ENCODE measurements at places on chromosomes 13 and 19.

GRCh38 chr19:23587546-23587945 lies 99.5 kb downstream of the ZNF675 start:
- DNase-seq, result no peak

- DNase-seq, result no peak
Measured at GRCh38 chr13:111626371-111627305, 306.2 kb downstream of the TEX29 start.

GRCh38 chr19:16470911-16471811 lies 609 bp downstream of the EPS15L1 start:
- peak; percentile 38 for DNase-seq

GRCh38 chr13:53782488-53782961 lies 753.9 kb downstream of the OLFM4 start:
- DNase-seq, result peak; percentile 63

DNA sequence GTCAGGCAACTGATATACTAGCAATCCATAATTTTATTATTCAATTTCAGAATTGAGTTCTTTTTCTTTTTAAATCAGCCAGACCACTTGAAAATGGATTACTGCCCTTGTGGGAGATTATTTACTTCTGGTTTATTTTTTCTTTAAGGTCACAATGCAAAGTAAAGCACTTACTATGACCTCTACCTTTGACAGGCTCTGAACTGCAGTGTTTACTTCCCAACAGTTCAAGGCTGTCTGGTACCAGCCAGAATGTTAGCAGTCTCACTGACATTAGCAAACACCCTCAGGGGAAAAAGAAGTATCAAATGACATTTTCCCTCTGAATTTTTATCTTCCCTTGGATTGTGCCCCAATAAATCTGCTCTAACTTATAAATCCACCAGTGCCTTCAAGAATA lies 57.5 kb downstream of the RAP2A start:
- no peak for DNase-seq

- DNase-seq, result no peak
Measured at GRCh38 chr19:45356760-45357444, 13.5 kb downstream of the ERCC2 start.

- no peak for DNase-seq
Measured at GRCh38 chr13:81771951-81772350, 1431.0 kb upstream of the SPRY2 start.

- DNase-seq, result no peak
Measured at GRCh38 chr19:3778899-3779723, 7.1 kb downstream of the MATK start.

DNA sequence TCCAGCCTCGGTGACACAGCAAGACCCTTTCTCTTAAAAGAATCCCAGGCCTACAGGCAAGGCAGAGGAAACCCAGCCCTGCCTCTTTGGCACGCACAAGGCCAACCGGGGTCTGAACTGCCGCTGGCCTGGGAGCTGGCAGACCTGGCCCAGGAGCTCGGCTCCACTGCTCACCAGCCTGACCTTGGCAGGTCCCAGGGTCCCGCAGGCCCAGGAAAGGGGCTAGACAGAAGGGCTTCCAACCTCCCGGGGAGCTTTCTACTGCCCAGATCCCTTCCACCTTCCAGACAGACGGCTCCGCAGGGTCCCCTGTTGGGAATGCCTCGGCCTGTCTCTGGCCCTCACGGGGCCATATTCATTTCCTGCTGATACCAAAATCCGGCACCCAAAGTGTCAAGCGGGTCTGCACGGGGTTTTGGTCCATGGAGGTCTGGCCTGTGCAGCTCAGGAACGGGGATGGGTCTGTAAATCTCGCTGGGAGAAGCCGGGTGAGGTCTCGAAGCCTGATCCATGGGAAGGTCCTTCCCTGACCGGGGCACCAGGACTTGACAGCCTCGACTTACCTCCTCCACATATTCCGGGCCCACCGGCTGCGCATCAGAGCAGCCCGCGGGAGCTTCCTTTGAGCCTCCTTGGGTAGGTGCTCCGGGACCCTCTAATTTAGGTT lies 36.6 kb upstream of the MATK start:
- no peak for DNase-seq

GRCh38 chr19:1275260-1275975 lies at the start of gene FAM174C:
Gene FAM174C, plus strand, starts transcription at chr19:1275530. Its CDS starts 20 bp downstream, at chr19:1275550.
- peak; percentile 98 for DNase-seq

DNA sequence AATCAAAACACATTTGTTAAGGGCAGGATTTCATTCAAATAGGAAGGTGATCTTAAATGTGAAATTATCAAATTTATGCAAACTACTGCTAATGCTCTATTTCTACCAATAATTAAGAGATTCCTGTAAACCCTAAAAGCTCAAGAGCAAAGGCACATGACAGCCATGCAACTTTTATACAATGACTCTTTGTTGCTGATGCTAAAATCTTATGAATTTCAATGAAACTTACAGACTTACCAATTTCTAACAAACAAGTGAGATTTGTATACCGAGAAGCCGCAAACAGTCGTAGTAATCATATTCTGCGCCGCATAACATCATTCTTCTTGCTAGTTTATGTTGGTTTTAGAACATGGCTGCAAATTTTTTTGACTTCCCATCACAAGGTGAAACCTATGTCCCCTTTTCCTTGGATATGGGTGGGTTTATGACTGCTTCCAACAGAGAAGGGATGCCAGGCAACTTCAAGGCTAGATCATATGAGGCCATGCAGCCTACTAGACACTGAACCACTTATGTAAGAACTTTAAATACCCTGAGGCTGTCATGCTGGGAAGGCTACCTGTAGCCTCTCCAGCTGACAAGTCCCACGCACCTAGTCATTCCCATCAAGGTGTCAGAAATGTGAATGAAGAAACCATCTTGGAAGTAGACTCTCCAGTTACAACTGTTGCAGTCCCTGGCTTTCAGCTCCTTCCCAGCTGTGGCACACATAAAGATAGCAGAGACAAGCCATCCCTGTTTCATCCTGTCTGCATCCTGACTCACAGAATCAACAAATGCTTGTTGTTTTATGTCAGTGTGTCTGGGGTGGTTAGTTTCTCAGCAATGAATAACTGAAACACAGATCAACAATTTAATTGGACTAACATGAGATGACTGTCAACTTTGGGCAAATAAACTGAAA lies 42.0 kb downstream of the LNX2 start:
- DNase-seq, result no peak

GRCh38 chr19:14381689-14382474 lies 638 bp downstream of the ADGRE5 start:
- peak; percentile 70 for DNase-seq

DNA sequence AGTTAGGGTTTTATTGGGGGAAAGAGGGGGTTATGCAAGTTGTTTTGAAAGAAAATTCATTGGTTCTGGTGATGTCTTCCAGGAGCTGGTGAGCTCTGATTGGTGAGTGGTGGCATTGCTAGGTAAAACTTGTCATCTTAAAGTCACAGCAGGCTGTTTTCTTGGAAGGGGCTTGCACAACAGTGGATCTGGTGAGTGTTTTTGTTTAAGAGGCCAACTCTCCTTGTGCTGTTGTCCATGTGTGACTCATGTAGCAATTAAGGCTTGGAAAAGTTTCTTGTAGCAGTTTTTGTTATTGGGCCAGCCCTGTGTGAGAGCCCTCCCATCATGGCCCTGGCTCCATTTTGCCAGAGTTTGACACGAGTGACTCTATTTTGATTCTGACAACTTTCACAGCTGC lies 109.4 kb downstream of the RFC3 start:
- no peak for DNase-seq

- DNase-seq, result peak; percentile 64
Measured at GRCh38 chr19:18385675-18386542, at the start of gene GDF15. Gene GDF15, plus strand, starts transcription at chr19:18386158. Its CDS starts 32 bp downstream, at chr19:18386190.

GRCh38 chr13:66210677-66211076 lies 1019.5 kb downstream of the PCDH9 start:
- no peak for DNase-seq

- no peak for DNase-seq
Measured at GRCh38 chr13:114097212-114097892, 35.1 kb downstream of the RASA3 start.

DNA sequence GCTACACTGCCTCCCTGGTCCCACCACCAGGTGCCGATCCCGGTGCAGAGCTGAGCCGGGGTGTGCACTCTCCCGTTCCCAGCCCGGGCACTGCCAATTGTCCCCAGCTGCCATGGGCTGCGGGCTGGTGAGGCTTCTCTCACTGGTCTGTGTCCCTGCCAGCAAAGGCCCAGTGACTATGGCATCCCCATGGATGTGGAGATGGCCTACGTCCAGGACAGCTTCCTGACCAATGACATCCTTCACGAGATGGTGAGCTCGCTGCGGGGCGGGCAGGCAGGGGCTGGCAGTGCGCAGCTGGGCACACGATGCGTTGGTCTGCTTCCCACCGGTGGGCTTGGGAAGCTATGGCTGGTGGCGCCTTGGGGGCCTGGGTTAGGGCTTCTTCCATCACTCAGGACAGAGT lies 14.6 kb downstream of the MPND start:
- no peak for DNase-seq

DNA sequence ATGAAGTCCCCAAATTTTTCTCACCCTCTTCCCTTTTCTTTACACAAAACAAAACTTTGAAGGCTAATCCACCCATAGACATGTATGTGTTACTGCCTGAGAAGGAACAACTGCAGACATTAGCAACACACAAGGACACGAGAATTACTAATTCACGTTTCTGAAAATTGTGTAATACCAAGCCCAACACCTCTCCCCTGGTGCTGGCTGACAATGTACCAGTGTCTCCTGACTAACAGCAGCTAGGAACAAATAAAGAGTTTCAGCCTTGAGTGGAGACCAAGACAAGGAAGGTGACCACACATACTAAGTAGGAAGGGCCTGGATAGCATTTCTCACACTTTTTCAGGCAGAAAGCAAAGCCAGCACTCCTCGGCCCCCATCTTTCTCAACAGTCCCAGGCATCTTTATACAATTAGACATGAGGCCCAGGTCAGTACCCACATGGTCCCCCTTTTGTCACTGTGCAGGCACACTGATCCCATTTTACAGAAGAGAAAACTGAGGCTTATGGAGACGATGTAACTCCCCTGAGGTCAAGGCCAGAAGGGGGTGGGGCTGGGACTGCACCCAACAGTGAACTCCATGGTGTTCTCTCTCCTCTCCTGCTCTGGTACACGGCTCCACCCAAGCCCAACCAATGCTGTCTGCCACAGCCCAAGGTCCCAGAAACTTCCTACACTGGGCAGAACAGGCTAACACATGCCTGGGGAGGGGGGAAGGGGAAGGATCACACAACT lies 8.7 kb downstream of the BRD4 start:
- DNase-seq, result peak; percentile 66

GRCh38 chr13:113045251-113046127 lies 60.1 kb upstream of the F7 start:
- no peak for DNase-seq

GRCh38 chr19:30338878-30339623 lies 33.1 kb upstream of the ZNF536 start:
- no peak for DNase-seq

DNA sequence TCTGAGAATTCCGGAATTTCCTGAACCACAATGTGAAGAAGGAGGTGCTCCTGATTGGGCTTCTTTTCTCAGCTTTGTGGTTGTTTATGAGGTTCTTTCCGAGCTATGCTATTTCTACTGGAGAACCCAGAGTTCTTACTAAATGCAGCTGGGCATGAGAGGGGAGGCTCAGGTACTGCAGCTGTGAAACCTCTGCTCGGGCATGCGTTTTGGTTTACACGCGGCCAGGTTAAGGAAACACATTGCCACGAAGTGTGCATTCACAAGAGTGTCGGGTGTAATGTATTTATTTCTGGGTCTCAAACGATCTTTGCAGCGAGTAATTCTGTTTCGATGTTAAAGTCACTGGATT lies 661 bp upstream of the MIR17HG start:
- peak; percentile 5 for DNase-seq

GRCh38 chr13:64007339-64007738 lies 2591.7 kb upstream of the PCDH20 start:
- DNase-seq, result no peak

GRCh38 chr19:39265321-39265916 lies 2.8 kb upstream of the IFNL2 start:
- DNase-seq, result no peak

- DNase-seq, result no peak
Measured at GRCh38 chr13:62357887-62358645, 942.4 kb upstream of the PCDH20 start.

DNA sequence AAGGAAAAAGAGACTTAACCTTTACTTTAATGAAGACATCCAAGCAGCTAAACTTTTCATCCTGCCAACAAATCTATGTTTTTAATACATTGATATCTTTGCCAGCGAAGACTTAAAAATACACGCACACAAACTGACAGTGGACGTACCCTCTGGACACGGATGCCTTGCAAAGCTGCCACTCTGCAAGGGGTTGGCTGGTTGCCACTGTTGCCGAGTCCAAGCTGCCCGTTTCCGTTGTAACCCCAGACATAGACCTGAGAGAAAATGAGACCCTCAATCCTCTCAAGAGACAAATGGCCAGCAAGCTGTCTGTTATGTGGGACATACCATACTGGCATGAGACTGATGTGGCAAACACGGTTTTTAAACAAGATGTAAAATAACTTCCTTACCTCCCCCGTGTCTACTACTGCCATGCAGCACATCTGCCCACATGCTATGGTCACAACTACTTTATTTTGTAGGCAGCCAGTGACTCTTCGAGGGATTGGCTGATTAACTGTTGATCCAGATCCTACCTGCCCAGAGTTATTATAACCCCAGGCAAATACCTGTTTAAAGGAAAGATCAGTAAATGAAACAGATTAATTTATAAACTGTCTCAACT lies 21.2 kb downstream of the RCBTB2 start:
- no peak for DNase-seq

DNA sequence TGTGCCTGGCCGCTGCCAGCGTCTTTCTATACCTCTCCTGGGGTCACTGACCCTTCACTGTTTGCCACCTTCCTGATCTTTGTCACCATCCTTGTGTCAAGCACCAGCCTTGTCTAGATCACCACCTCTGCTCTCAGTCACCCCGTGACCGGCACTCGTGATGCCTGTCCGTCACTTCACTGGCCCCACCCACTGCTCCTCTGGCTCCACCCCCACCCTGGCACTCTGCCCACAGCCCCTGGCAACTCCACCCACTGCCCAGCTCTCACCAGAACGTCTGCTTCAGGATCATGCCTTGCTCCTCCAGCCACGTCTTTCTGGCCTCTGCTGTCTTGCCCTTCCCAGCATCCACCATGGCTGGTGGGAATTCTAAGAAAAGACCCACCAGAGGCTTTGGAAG lies 24.8 kb upstream of the PLA2G4C start:
- DNase-seq, result no peak

GRCh38 chr19:11767633-11768133 lies 883 bp downstream of the ZNF441 start:
- peak; percentile 16 for DNase-seq

GRCh38 chr19:51469629-51470028 lies 8.7 kb upstream of the CEACAM18 start:
- no peak for DNase-seq

DNA sequence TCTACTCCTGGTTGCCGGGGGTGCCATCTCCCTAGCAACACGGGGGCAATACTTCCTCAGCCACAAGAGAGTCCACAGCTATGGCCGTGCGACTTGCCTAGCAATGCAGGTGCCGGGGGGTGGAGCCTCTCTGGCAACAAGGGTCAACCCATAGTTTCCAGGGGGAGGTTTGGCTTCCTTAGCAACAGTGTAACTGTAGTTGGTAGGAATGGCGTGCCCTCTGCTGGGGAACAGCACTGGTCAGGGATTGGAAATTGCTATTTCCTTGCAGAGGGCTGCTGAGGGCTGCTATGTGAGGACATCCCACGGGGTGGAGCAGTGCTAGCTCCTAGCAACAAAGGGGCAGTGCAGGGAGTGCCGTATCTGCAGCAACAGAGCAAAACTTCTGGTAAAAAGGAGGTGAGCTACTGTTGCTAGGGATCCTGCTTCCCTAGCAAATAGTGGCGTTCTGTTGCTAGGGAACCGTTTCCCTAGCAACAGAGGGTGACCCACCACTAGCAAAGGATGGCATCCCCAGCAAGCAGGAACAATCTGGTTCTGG lies 7.0 kb upstream of the TMC4 start:
- no peak for DNase-seq

Measured in suppressor macrophage treated with lipopolysaccharide for 4 hours (primary cell).